ENCODE measurements at places on chromosomes 11 and 22.
A peak's percentile ranks its signal among the peaks of the same experiment; 100 is the strongest.

- peak overlapping the region; percentile 6 for H3K27ac ChIP-seq
- H3K27me3 ChIP-seq: no peaks in the 10 kb centered on the region
- no peaks in the 10 kb centered on the region for H3K36me3 ChIP-seq
- DNase-seq: no peak
- H3K4me3 ChIP-seq: no peak overlapping the region
Observed at GRCh38 chr11:91164452-91164822, 941.6 kb upstream of the CHORDC1 start.

- peaks cover 8% of the 10 kb centered on the region for H3K36me3 ChIP-seq
- no peaks in the 10 kb centered on the region for H3K27me3 ChIP-seq
- no peak for DNase-seq
- no peak overlapping the region for H3K4me3 ChIP-seq
- no peaks in the 10 kb centered on the region for H3K4me1 ChIP-seq
- H3K27ac ChIP-seq: no peak overlapping the region
Observed at GRCh38 chr22:29727131-29727523, 7.3 kb downstream of the CABP7 start.

GRCh38 chr11:29131055-29131454, 885.8 kb downstream of the KCNA4 start:
- H3K4me1 ChIP-seq: no peaks in the 10 kb centered on the region
- no peaks in the 10 kb centered on the region for H3K36me3 ChIP-seq
- no peaks in the 10 kb centered on the region for H3K27me3 ChIP-seq
- no peak overlapping the region for H3K4me3 ChIP-seq
- DNase-seq: no peak
- no peak overlapping the region for H3K27ac ChIP-seq

- H3K27me3 ChIP-seq: no peaks in the 10 kb centered on the region
- no peak overlapping the region for H3K4me3 ChIP-seq
- H3K4me1 ChIP-seq: peaks cover 22% of the 10 kb centered on the region
- DNase-seq: no peak
Observed at GRCh38 chr11:33292311-33292710, 35.1 kb downstream of the HIPK3 start.

DNA sequence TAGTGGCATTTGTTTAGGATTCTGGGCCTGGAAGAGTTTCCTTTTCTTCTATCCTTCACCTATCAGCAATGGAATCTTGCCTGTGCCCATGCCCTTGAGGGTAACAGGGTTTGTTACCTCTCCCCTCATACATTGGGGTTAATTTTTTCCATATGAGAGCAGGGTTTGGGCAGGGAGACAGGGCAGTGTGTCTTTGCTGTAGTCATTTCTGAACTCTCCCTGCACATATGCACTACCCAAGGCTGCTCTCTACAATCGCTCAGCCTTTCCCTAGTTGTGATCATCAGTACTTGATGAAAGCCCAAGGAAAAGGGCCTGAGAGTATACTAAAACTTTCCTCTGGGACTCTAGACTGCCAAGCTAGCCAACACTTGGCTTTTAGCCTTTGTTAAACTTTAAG, 95.7 kb downstream of the LRRC32 start:
- H3K4me1 ChIP-seq: peaks cover 28% of the 10 kb centered on the region

GRCh38 chr11:10797531-10797930, 11.2 kb downstream of the EIF4G2 start:
- DNase-seq: no peak
- no peak overlapping the region for H3K4me3 ChIP-seq
- no peak overlapping the region for H3K27ac ChIP-seq
- H3K4me1 ChIP-seq: peaks cover 12% of the 10 kb centered on the region
- H3K36me3 ChIP-seq: peaks cover 65% of the 10 kb centered on the region

- H3K4me1 ChIP-seq: peaks cover 4% of the 10 kb centered on the region
- DNase-seq: no peak
- H3K36me3 ChIP-seq: no peaks in the 10 kb centered on the region
- no peaks in the 10 kb centered on the region for H3K27me3 ChIP-seq
Observed at GRCh38 chr11:47430524-47430923, 4.3 kb upstream of the PSMC3 start.

GRCh38 chr22:39296535-39296934, 22.9 kb downstream of the RPL3 start:
- no peak overlapping the region for H3K4me3 ChIP-seq
- H3K27me3 ChIP-seq: no peaks in the 10 kb centered on the region
- H3K27ac ChIP-seq: peak overlapping the region; percentile 77
- peaks cover 33% of the 10 kb centered on the region for H3K4me1 ChIP-seq
- H3K36me3 ChIP-seq: no peaks in the 10 kb centered on the region
- DNase-seq: no peak

DNA sequence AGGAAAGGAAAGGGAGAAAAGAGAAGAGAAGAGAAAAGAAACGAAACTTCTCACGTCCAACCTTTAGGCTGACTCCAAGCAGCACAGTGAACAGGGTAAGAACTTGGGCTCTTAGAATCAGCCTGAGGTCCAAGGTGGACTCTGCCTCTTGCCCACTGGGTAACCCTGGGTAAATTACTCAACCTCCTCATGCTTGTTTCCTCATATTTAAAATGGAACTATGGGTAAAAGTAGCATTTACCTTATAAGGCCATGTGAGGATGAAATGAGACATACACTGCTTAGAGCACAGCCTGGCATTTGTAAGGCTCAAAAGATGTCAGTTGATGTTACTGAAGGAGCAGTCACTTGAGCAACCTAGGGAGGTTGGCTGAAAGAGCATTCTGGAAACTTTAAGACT, 107.9 kb downstream of the C11orf58 start:
- no peak overlapping the region for H3K27ac ChIP-seq
- DNase-seq: no peak
- no peaks in the 10 kb centered on the region for H3K4me1 ChIP-seq
- no peaks in the 10 kb centered on the region for H3K27me3 ChIP-seq

GRCh38 chr22:43088627-43088983, 586 bp downstream of the TTLL1 start:
- no peaks in the 10 kb centered on the region for H3K27me3 ChIP-seq
- no peaks in the 10 kb centered on the region for H3K4me1 ChIP-seq
- H3K36me3 ChIP-seq: no peaks in the 10 kb centered on the region
- no peak for DNase-seq
- peak overlapping the region; percentile 85 for H3K4me3 ChIP-seq

Measured in ascending aorta (tissue), 2 donors.